Stimulated activated CD4-positive, alpha-beta T cell treated with anti-CD3 and anti-CD28 coated beads, Interleukin-12 subunit alpha, Interleukin-12 subunit beta, amount 100 ng/mL, for 24 hours (primary cell): ENCODE measurements at places on chromosomes 16 and 17.
A peak's percentile ranks its signal among the peaks of the same experiment; 100 is the strongest.

DNA sequence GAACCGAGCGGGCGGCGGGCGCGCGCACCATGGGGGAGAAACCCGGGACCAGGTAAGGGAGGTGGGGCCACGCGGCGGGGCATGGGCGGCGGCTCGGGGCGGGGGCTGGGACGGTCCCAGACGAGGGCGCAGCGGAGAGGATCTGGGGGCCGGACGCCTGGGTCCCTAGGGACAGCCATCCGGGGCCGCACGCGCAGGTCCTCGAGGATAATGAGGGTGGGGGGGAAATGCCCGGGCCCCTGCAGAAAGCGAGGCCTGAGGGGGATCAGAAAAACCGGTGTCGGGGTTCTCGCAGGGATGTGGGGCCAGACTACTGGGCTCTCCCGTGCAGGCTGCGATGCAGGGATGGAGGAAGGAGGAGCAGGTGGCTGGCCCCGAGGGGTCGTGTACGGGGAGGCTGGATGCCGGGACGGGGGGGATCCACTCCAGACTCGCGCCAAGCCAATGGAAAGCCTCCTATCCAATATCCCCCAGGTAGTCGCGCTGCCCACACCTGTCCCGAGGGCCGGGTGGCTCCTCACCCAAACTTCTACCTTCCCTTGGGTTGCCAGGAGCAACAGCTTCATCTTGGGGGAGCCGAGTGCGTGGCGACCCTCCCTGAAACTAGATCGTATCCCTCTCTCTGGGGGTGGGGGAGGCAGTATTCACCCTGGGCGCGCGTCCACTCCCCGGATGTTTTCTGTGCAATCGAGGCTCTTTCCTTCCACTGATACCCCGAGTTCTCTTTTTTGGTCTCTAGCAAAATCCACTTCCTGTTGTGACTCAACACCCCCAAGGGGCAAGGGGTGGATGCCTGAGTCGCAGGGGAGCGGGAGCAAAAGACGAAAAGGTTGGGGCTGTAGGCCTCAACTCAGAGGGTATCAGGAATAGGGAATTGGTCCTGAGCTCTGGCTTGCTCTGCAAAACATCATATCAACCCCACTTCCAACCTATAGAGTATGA is 532 bp downstream of the ARRB2 start:
- peak; percentile 25 for DNase-seq

GRCh38 chr16:69112285-69113129 is 7.1 kb downstream of the HAS3 start:
- peak; percentile 56 for DNase-seq

DNA sequence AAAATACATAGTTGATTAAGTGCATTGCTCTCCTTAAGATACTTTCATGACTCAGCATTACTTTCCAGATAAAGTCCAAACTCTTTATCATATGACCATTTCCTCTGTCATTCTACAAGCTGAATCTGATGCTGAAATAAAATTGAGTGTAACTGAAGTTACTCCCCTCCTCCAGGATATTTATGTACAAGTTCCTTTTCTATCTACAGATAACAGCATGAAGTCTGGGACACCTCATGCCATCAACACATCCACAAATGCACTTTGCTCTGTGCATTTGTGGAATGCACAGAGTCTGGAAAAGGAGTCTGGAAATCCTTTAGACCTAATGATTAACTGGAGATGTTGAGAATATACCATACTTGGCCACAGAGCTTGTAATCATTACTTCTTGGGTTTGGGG is 60.5 kb downstream of the ACSM2B start:
- no peak for DNase-seq

DNA sequence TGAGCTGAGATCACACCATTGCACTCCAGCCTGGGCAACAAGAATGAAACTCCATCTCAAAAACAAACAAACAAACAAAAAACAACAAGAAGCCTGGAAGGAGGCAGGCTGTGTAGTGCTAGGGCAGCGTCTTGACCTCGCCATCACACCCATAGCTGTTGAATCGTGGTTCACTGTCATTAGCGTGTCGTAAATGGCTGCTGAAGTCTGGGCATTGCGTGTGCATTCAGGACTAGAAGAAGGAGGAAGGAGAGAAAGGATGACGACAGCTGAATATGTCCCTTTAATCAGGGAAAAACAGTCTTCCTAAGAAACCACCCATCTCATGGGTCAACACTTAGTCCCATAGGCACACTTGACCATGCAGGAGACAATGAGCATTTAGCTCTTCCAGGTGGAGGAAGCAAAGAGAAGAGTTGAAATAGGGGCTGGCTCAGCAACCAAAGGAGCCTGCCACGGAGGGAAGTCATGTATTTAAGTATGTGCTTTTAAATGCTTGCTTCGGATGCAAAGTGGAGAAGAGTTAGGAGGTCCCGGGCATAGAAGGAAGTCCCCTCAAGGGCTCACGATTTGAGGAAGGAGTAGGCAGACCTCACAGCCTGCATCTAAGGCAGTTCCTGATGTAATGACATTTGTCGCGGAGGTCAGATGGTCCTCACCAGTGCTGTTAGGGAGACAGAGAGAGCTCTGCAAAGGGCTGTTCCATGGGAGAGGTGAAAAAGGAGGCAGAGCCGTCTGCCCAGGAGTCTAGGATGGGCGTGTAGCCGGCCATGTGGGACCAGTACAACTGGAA is 8.8 kb downstream of the PRSS22 start:
- DNase-seq, result no peak

DNA sequence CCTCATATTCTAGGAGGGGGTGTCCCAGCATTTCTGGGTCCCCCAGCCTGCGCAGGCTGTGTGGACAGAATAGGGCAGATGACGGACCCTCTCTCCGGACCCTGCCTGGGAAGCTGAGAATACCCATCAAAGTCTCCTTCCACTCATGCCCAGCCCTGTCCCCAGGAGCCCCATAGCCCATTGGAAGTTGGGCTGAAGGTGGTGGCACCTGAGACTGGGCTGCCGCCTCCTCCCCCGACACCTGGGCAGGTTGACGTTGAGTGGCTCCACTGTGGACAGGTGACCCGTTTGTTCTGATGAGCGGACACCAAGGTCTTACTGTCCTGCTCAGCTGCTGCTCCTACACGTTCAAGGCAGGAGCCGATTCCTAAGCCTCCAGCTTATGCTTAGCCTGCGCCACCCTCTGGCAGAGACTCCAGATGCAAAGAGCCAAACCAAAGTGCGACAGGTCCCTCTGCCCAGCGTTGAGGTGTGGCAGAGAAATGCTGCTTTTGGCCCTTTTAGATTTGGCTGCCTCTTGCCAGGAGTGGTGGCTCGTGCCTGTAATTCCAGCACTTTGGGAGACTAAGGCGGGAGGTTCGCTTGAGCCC is 11.6 kb downstream of the STH start:
- no peak for DNase-seq

GRCh38 chr16:84455031-84455430 is 49.4 kb downstream of the MEAK7 start:
- no peak for DNase-seq

DNA sequence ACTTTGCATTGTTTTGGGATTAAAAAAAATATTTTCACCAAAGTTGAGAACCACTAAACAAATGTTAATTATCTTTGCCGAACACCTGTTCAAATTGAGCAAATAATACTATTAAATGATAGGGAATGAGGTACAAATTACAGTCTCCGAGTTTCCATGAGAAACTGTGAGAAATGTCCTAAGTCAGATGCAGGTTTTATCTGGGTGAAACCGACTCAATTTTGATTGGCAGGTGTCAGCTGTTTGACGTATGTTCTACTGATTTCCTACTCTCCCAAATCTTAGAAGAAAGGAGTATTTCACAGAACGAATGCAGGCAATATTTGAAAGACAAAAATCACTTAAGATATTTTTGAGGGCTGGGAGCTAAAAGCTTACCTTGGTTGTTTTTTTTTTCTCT is 622.0 kb upstream of the GOT2 start:
- DNase-seq, result no peak

DNA sequence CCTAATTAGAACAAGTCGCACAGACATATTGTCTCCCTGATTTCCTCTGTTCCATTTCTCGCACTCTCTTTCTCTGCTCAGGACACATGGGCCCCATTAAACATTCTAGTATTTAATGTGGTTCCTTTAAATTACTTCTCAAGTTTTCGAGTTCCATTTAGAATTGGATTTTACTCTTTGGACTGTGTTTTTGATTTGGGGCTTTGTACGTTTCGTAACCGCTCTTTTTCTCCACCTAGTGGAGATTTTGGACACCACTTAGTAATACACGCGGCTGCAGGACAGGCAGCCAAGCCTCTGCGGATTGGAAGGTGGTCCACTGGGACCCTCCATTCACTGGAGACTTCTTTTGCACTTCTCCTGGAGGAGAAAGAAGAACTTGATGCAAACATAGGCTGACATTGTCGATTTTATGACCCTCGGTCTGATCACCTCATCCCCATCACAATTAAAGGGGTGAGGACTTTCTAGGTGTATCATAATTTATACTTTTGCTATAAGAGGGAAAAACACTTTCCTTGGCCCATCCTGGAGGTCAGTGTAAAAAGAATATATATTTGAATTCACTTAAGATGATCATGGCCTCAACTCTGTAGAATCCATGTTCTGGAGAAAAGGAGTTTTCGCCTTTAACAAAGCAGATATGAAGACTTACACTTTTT is 85.7 kb downstream of the NOG start:
- DNase-seq, result no peak

DNA sequence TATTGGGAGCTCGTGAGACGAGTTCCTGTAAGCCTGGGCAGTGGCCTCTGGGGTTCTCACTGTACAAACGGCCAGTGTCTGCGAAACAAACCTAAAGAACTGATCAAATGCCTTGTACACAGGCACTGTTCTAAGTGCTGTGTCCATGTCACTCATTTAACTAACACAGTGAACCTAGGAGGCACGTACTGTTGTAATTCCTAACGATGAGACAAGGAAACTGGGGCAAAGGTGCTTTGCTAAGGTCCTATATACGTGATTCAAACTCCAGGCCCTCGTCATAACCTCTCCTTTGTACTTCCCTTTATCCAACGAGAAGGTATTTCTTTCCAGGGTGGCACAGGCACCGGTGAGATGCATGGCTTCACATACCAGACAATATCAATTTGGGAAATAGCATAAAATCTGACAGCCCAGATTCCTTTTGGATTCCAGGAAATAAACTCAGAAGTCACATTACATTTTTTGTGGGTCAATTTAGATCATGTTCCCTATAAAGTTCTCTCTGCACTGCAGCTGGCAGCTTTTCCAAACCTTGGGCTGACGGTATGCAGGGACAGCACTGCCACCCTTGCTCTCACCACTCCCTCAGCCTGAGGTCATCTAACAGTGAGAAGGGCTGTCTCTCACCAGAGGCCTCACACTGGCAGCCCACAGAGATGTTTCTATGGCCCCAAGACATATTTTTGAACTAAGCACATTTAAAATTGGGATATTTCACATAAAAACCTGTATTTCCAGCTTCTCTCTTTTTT is 18.3 kb downstream of the GLYR1 start:
- no peak for DNase-seq

- no peak for DNase-seq
These were observed at the start of gene USH1G for GRCh38 chr17:74922694-74923537. USH1G (minus strand) TSS chr17:74923255; CDS start chr17:74923073, 182 bp downstream.
